HFFc6 (cell line): ENCODE measurements at places on chromosomes 5 and 9.

- H3K27ac ChIP-seq: no peak overlapping the region
- peaks cover 6% of the 10 kb centered on the region; the same call in 1 of the 2 replicates for H3K27me3 ChIP-seq
- H3K36me3 ChIP-seq: no peaks in the 10 kb centered on the region; the same call in 1 of the 2 replicates
- DNase-seq: no peak
- no peaks in the 10 kb centered on the region for H3K4me1 ChIP-seq
These were observed 13.3 kb upstream of the RNF130 start for GRCh38 chr5:180084638-180085561.

DNA sequence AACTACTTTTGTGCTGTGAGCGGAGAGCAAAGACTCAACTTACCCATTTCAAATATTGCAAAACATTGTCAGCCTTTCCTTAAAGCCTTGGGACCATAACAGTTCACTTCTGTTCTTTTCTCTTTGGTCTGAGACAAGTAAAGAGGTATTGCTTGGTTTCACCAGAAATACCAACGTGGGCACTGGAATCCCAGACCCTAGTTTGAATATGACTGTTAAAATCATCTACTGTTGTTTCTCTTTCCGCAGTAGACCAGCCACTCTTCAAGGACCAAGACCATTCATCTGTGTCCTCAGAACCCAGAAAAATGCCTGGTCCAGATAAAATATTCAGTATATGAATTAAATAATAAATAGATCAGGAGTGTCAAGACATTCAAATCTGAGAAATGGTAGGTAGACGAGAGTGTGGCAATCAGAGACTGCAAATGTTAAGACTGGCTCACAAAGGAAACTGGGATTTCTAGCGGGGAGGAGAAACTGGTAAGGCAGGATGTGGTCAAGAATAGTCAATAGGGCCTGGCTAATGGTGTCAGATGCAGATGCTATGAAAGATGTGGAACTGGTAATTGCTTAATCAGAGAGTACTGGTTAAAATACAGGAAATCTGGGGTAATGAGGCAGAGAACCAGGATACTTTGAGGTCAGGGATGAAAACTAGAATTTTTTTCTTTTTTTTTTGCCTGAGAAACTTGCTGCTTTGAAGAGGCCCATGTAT is 82.1 kb upstream of the IL33 start:
- H3K4me1 ChIP-seq: peaks cover 23% of the 10 kb centered on the region
- H3K27ac ChIP-seq: no peak overlapping the region
- DNase-seq: no peak
- no peaks in the 10 kb centered on the region for H3K36me3 ChIP-seq
- peaks cover 15% of the 10 kb centered on the region for H3K27me3 ChIP-seq

GRCh38 chr9:124889006-124889405 is 27.1 kb downstream of the ARPC5L start:
- DNase-seq: no peak
- no peak overlapping the region for H3K4me3 ChIP-seq
- no peaks in the 10 kb centered on the region for H3K4me1 ChIP-seq
- H3K27me3 ChIP-seq: no peaks in the 10 kb centered on the region; the same call in 1 of the 2 replicates
- no peak overlapping the region for H3K27ac ChIP-seq

GRCh38 chr9:130351343-130351742 is 85.8 kb downstream of the HMCN2 start:
- H3K27ac ChIP-seq: no peak overlapping the region
- no peaks in the 10 kb centered on the region for H3K4me1 ChIP-seq
- H3K4me3 ChIP-seq: no peak overlapping the region
- DNase-seq: no peak

GRCh38 chr5:98975223-98975622 is 46.4 kb upstream of the CHD1 start:
- H3K4me3 ChIP-seq: no peak overlapping the region
- no peak overlapping the region for H3K27ac ChIP-seq
- H3K27me3 ChIP-seq: peaks cover 9% of the 10 kb centered on the region
- DNase-seq: no peak

GRCh38 chr9:20790721-20791120 is 106.7 kb downstream of the FOCAD start:
- H3K4me3 ChIP-seq: no peak overlapping the region
- no peak overlapping the region for H3K27ac ChIP-seq
- no peak for DNase-seq
- H3K27me3 ChIP-seq: no peaks in the 10 kb centered on the region
- H3K36me3 ChIP-seq: peaks cover 16% of the 10 kb centered on the region; the same call in 1 of the 2 replicates

DNA sequence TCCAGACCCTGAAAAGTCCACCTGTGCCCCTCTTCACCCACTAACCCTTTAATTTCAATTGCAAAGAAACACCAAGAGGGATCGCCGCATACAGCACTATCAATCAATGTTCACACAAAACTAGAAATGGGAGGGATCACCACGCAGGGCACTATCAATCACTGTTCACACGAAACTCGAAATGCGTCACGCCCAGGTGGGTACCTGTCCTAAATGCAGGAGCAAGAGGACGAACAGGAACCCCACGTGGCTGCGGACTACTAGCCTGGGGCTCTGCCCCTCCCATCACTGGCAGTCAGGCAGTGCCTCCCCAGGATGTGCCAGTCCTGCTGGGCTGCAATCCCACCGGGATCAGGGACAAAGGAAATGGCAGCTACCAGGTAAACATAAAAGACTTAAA is 28.2 kb downstream of the RASGEF1C start:
- peaks cover 4% of the 10 kb centered on the region; the same call in 1 of the 2 replicates for H3K36me3 ChIP-seq
- DNase-seq: no peak
- no peaks in the 10 kb centered on the region for H3K4me1 ChIP-seq
- no peak overlapping the region for H3K27ac ChIP-seq

DNA sequence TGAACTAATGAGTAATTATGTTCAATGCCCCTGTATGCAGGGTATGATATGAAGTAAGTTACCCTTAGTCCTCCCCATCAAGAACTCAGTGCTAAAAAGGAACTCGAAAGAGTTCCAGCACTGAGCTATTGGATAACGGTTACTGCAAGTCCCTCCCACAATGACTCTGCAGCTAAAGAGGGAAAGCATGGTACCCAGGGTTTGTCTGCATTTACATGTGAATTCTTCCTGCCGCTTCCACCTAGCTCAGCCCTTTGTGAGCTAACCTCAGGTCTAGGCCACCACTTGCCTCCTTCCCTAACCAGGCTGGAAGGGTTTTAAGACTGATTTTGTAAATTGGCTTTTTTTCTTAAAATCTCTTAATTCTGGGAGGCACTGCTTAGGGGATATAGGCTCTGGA is 376.8 kb downstream of the EBF1 start:
- no peaks in the 10 kb centered on the region for H3K36me3 ChIP-seq
- H3K4me1 ChIP-seq: 0 out of 2 replicates have a peak, but pooled peaks cover 5% of the 10 kb centered on the region
- no peaks in the 10 kb centered on the region; the same call in none of the 2 replicates for H3K27me3 ChIP-seq
- DNase-seq: no peak

DNA sequence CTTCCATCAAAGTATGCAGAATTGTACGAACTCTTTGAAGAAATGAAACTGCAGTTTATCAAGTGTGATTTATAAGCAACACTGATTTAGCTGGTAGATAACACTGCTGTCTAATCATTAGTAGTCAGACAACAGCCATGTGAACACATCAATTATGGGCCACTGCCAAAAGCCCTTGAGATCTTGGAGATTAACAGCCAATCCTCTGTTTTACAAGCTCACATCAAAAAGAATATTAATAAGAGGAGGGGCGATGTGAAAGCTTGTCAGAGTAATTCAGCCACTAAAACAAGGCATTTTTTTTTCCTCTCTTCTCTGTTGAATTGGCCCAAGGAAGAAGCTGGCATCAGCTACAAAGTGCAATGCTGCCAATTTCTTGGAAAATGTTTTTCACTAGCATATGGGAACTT is 28.1 kb downstream of the ZNF608 start:
- no peaks in the 10 kb centered on the region; the same call in 1 of the 2 replicates for H3K27me3 ChIP-seq
- H3K36me3 ChIP-seq: no peaks in the 10 kb centered on the region
- H3K4me3 ChIP-seq: no peak overlapping the region
- no peak overlapping the region for H3K27ac ChIP-seq

GRCh38 chr5:77845324-77845646 is 69.1 kb upstream of the TBCA start:
- H3K36me3 ChIP-seq: no peaks in the 10 kb centered on the region
- H3K4me3 ChIP-seq: no peak overlapping the region
- peaks cover 5% of the 10 kb centered on the region; the same call in 1 of the 2 replicates for H3K4me1 ChIP-seq
- no peak overlapping the region for H3K27ac ChIP-seq
- H3K27me3 ChIP-seq: peaks cover 31% of the 10 kb centered on the region

DNA sequence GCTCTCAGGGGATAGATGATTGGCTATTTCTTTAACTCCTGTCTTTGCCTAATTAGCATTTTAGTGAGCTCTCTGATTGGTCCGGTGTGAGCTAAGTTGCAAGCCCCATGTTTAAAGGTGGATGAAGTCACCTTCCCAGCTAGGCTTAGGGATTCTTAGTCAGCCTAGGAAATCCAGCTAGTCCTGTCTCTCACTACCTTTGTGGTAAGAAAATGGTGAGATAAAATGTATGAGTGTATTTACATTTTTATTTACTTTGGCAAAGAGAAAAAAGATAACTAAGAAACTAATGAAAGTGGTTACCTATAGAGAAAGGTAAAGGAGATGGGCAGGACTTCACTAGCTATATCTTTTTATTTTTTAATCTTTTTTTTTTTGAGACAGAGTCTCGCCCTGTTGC is 146.8 kb downstream of the RFK start:
- H3K27ac ChIP-seq: no peak overlapping the region
- H3K27me3 ChIP-seq: no peaks in the 10 kb centered on the region
- no peaks in the 10 kb centered on the region; the same call in 1 of the 2 replicates for H3K36me3 ChIP-seq
- H3K4me3 ChIP-seq: no peak overlapping the region

- no peaks in the 10 kb centered on the region for H3K4me1 ChIP-seq
- no peak overlapping the region for H3K27ac ChIP-seq
- no peak overlapping the region for H3K4me3 ChIP-seq
- DNase-seq: no peak
These were observed 121.4 kb downstream of the DOCK8 start for GRCh38 chr9:336039-336438.

GRCh38 chr5:157740229-157740610 is 3.3 kb upstream of the LSM11 start:
- no peaks in the 10 kb centered on the region; the same call in 1 of the 2 replicates for H3K36me3 ChIP-seq
- peaks cover 20% of the 10 kb centered on the region for H3K4me1 ChIP-seq
- peak; percentile 18 for DNase-seq

- DNase-seq: no peak
- H3K4me1 ChIP-seq: peaks cover 68% of the 10 kb centered on the region
- peaks cover 38% of the 10 kb centered on the region for H3K36me3 ChIP-seq
- no peaks in the 10 kb centered on the region for H3K27me3 ChIP-seq
- no peak overlapping the region for H3K4me3 ChIP-seq
These were observed 174.6 kb downstream of the ADAMTS6 start for GRCh38 chr5:65307088-65307487.

GRCh38 chr5:170176916-170177315 is 55.9 kb upstream of the C5orf58 start:
- no peak overlapping the region for H3K27ac ChIP-seq
- peaks cover 10% of the 10 kb centered on the region; the same call in 1 of the 2 replicates for H3K4me1 ChIP-seq
- no peak for DNase-seq
- H3K27me3 ChIP-seq: peaks cover 12% of the 10 kb centered on the region

GRCh38 chr9:100240512-100240911 is 112.2 kb downstream of the TEX10 start:
- DNase-seq: no peak
- no peak overlapping the region for H3K4me3 ChIP-seq
- no peaks in the 10 kb centered on the region; the same call in 1 of the 2 replicates for H3K27me3 ChIP-seq
- peaks cover 26% of the 10 kb centered on the region for H3K36me3 ChIP-seq
- no peak overlapping the region for H3K27ac ChIP-seq

DNA sequence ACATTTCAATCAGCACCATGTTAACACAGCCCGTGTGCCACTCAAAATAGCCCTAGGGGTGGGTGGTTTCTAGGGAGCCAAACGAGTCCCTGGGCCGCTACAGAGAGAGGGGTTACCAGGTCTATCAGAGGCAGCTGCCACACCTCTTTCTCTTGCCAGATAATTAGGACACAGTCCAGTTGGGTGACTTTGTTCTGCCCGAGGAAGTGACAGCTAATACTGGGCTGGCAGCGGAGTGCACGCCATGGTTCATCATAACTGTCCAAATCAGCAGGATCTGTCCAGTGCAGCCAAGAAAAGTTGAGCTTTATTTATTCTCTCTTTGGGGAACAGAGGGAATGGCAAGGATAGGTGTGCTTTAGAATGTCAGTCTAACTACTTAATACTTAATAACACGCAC is 583.8 kb downstream of the BRINP1 start:
- no peak for DNase-seq
- no peaks in the 10 kb centered on the region for H3K36me3 ChIP-seq
- H3K4me1 ChIP-seq: no peaks in the 10 kb centered on the region
- H3K27me3 ChIP-seq: no peaks in the 10 kb centered on the region
- H3K4me3 ChIP-seq: no peak overlapping the region
- H3K27ac ChIP-seq: no peak overlapping the region

- H3K27ac ChIP-seq: peak overlapping the region; percentile 65; the same call in 1 of the 2 replicates
- no peak for DNase-seq
- H3K27me3 ChIP-seq: no peaks in the 10 kb centered on the region
- H3K36me3 ChIP-seq: no peaks in the 10 kb centered on the region
- H3K4me1 ChIP-seq: peaks cover 15% of the 10 kb centered on the region; the same call in 1 of the 2 replicates
- H3K4me3 ChIP-seq: peak overlapping the region; percentile 29; the same call in 1 of the 2 replicates
These were observed 310.6 kb downstream of the DIRAS2 start for GRCh38 chr9:90331826-90332575.

DNA sequence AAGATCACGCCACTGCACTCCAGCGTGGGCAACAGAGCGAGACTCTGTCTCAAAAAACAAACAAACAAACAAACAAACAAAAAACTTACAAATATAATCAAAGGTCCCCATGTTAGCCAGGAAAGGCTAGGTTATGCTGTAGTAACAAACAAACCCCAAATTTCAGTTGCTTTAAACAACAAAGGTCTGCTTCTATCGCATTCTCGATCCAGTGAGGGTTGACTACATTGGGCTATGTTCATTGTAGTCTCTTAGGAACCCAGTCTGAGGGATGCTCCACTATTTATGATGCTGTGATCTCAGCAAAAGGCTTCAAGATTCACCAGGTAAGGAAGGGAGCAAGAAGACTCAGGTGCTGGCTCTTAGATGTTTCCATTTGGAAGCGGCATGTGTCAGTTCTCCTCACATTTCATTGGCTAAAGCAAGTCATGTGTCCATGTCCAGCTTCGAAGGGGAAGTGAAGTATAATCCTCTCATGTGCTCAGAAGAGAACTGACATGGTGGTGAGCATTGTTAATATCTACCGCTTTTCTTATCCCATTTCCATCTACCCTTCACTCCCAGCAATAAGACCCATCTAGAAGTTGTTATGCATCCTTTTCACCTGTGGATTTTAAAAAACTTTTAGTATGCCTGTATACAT is 26.5 kb upstream of the NEK6 start:
- peaks cover 17% of the 10 kb centered on the region for H3K27me3 ChIP-seq
- H3K4me1 ChIP-seq: no peaks in the 10 kb centered on the region
- DNase-seq: no peak
- no peak overlapping the region for H3K4me3 ChIP-seq

DNA sequence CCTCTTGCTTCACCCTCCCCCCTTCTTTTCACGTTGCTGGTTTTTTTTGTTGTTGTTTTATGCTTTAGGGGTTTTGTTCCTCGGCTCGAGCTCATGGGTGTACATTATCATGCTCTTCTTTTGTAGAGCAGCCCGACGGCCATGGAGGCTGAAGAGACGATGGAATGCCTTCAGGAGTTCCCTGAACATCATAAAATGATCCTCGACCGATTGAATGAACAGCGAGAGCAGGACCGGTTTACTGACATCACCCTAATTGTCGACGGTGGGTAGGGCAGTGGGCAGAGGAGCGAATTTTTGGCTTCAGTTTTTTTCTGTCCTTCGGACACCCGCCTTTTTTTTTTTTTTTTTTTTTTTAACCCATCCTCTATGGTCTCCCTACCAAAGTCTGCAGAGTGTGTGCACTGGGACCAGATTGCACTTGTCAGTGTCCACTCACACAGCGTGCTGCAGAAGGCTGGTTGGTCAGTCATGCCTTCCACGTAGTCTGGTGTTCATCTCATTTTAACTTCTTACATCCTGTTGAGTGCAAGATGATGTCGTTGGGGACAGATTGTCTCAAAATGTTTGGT is 1.3 kb downstream of the ZNF131 start:
- peaks cover 2% of the 10 kb centered on the region for H3K27me3 ChIP-seq
- H3K27ac ChIP-seq: peak overlapping the region; percentile 99
- peaks cover 41% of the 10 kb centered on the region for H3K4me1 ChIP-seq
- DNase-seq: peak; percentile 65
